ENCODE measurements at places on chromosomes 5 and 9.

GRCh38 chr5:86337667-86338460 lies 279.9 kb upstream of the COX7C start:
- DNase-seq = no peak

DNA sequence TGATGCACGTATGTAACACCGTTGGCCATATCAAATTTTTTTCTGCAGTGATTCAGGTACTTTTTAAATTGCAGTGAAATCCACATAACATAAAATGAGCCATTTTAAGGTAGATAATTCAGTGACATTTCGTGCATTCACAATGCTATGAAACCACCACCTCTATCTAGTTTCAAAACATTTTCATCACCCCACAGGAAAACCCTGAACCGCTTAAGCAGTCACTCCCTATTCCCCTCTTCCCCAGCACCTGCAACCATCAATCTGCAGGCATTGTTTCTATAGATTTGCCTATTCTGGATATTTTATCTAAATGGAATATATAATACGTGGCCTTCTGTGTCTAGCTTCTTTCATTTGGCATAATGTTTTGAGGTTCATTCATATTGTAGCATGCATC lies 79.2 kb downstream of the BOD1 start:
- no peak for DNase-seq

GRCh38 chr5:36535859-36536615 lies 70.4 kb upstream of the SLC1A3 start:
- DNase-seq = no peak

- DNase-seq = no peak
Observed at GRCh38 chr5:93601071-93601801, 18.2 kb downstream of the NR2F1 start.

- DNase-seq = no peak
Observed at GRCh38 chr9:126307322-126308061, 19.1 kb upstream of the MVB12B start.

DNA sequence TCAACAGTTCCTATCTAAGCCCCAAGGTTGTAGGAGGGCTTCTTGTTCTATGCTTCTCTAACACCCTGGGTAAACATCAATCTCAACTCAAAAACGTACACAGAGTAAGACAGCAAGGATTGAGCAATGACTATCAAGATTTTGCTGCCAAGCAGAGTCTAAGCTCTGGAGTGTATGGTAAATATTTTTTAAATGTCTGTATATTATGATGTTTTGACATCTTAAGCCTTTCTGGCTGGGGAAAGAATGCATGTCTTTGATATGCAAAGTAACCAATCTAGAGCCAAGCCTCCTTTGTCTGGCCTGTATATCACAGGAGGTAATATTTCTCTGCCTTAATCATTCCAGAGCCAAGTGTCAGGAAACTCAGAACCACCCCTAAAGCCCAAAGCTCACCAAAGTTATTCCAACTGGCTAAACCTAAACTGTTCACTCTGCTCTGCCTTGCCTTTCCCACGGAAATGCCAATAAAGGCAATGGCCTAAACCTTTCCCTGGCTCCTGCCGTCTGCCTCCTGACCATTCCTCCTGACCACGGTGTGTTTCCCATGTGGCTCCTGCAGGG lies 45.2 kb downstream of the YIPF5 start:
- DNase-seq = no peak

GRCh38 chr5:94276048-94276447 lies 342.4 kb downstream of the KIAA0825 start:
- DNase-seq = no peak

DNA sequence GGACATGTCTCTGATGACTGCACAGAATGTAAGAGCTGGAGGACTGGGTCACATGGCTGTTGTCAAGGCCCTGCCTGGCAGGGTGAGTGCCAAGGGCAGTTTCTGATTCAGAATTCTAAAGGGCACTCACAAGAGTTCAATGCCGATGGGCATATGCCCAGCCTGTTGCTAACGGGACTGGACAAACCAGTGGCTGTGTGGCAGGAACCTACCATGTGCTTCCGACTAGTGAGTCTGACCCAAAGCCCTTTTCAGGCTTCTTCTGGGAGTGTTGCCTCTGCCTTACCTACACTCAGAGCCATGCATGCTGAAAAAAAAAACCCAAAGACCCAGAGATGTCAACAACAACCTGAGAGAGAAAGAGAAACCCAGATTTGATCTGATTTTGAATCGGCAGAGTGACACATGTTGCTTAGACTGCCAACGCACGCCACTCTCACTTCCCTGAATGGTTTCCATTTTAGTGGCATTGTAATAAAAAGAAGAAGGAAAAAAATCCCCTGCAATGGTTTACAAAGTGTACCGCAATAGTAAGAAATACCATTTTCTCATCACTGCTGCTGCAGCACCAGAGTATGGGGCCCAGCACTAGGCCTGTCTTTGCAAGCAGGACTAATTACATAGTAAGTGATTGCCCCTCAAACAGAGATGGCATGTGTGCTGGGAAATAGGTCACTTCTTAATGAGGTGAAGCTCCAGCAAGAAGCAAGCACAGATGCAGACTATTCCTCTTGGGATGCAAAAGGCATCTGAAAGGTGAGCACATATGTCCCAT lies 194.3 kb downstream of the PALM2AKAP2 start:
- DNase-seq = peak; percentile 39

DNA sequence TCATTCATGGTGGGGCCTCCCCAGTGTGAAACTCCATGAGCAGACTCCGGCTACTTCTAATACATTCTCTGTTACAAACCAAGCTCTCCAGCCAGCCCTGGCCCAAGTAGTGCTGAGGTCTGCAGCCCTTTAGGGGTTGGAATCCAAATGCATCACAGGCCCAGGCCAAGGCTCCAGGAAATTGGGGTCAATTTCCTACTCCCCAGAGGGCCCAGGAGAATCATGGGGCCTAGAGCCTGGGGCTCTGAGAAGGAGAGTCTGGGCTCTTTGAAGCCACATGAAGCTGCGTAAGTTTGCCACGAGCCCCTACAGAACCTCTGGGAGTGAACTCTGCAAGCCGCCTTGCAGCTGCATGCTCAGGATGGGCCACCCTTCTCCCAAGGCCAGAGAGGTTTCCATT lies 206.4 kb downstream of the PAPPA start:
- no peak for DNase-seq

GRCh38 chr9:137049544-137050449 lies 3.8 kb upstream of the NPDC1 start:
- DNase-seq = peak; percentile 55

DNA sequence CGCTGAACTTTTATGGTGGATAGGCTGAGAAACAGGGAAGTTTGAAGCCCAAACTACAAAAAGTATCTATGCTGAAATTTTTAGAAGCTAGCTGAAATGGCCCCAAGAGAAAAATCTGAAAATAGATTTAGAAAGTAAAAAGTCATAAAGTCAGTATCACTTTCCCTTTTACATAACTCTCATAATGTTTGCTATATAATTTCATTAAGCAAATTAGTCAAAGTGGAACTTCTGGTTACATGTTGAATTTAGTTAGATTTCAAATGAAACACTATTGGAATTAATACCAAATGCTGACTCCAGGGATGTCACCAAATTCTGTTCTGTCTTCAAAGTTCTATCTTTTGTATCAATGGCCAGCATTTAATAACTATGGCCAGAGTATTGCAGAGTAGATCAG lies 126.9 kb downstream of the TTC39B start:
- no peak for DNase-seq

DNA sequence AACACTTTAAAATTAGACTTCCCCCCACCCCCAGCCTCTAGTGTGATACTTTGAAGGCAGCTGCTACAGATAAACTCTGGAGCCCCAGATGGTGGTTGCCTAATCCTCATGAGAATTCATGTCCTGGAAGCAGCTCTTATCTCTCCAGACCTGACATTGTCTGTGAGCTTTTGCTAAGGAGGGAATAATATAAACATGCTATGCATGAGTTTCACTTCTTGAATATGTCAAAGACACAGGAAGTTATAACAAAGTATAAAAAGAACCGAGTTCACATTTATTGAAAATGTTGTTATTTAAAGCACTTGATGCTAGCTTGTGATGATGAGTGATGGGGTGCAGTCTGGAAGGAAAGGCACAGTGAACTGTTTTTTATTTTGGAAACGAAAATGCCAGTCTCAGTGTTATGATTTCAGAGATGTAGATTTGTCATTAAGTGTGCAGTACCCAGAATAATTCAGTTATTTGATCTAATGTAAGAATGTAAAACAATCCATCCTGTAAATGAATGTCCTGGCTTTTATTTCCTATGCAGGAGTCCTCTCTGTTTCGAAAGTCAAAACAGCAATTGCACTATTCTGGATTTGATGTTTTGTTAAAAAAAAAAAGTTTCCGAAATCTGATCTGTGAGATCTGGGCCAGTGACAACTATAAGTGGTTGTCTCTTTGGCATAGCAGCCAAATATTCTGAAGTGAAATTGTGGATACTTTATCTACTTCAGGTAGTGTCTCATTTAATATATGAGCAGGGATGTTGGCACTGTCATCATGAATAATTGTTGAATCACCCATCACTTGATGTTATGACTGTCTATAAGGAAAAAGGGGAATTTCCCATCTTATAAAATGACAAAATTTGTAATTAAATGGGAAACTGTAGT lies 77.0 kb downstream of the ZCCHC7 start:
- peak; percentile 25 for DNase-seq

GRCh38 chr9:115291841-115292240 lies 173.9 kb upstream of the TNC start:
- DNase-seq = no peak

DNA sequence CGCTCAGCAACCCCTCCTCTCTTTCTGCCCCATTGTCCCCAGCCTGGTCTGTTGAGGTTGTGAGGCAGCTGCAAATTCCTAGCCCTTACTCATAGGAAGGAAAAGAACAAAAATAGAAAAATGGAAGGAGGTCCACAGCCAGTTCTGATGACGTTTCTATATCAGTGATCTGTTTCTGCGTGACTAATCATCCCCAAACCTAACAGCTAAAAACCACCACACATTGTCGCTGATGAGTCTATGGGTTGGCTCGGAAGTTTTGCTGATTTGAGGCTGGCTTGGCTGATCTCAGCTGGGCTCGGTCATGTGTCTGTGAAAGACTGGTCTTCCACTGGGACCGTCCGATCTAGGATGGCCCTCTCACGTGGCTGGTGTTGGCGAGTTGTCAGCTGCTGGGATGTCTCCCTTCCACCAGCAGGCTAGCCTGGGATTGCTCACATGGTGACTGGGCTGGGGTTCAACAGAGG lies 200.6 kb upstream of the ZNF618 start:
- no peak for DNase-seq

Data from NCI-H2171 (cell line).